Activated T-cell treated with anti-CD3 and anti-CD28 coated beads for 1 hour (primary cell): ENCODE measurements at places on chromosomes 6 and 20.

- no peak for DNase-seq
These were observed 315.1 kb downstream of the EPHA7 start for GRCh38 chr6:93104195-93104817.

- no peak for DNase-seq
These were observed 54.2 kb downstream of the CNR1 start for GRCh38 chr6:88111991-88112390.

GRCh38 chr20:41367956-41368355 lies 1.3 kb upstream of the EMILIN3 start:
- DNase-seq, result no peak

- DNase-seq, result no peak
These were observed 43.2 kb downstream of the NCOA3 start for GRCh38 chr20:47544852-47545251.

- DNase-seq, result peak; percentile 32
These were observed 398.8 kb downstream of the ESR1 start for GRCh38 chr6:152206072-152206818.

GRCh38 chr20:15875446-15875845 lies 697.8 kb downstream of the KIF16B start:
- DNase-seq, result no peak

DNA sequence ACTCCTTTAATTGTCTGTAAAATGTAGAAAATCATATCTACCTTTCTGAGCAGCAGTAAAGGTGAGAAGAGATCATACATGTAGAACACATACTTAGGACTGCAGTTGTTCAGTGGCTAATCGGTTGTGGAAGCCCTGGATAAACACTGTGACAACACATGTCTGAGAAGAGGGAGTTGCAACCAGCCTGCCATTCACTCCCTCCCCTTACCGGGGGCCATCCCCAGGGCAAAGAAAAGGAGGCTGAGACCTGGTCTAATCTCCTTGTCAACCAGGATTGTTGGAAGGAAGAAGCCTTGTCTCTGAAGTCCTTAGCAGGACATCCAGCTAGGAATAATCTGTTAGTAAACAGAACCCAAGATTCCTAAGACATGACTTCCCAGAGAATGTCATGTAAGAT lies 462.5 kb upstream of the AGPAT4 start:
- DNase-seq, result no peak
